ENCODE measurements at places on chromosomes 1 and 21. TPM values are rescaled to one million over a fixed set of nuclear protein-coding genes. Genes with fewer than 3 reads are reported as not detected.

Gene DMBX1
- total RNA-seq: 2.4 TPM

Gene THEM5
- total RNA-seq: not detected

Gene PHC2
- total RNA-seq: 134 TPM

Gene NHLH1
- total RNA-seq: not detected

Gene SPRR5
- not detected for total RNA-seq

Gene TSPEAR
- 3.2 TPM for total RNA-seq

Gene NMNAT2
- total RNA-seq: 6.6 TPM

Gene KRTAP21-2
- total RNA-seq: not detected

Gene TRABD2B
- total RNA-seq: 0.44 TPM

All from PC-3 (cell line).